Panc1 (cell line): ENCODE measurements at places on chromosomes 3 and 15. TPM values are rescaled to one million over a fixed set of nuclear protein-coding genes. Genes with fewer than 3 reads are reported as not detected.

Gene ARGFX
- total RNA-seq, result not detected

Gene ITPKA
- 6.3 TPM for total RNA-seq

Gene THPO
- not detected for total RNA-seq

Gene PATL2
- total RNA-seq, result 0.49 TPM

Gene DNAH12
- total RNA-seq, result 0.21 TPM

- no peak for DNase-seq
Observed at GRCh38 chr3:39407259-39407629, 724 bp downstream of the RPSA start.

GRCh38 chr15:45441686-45442085 lies 63.3 kb upstream of the GATM start:
- no peak for DNase-seq

GRCh38 chr3:174023421-174023820 lies 625.9 kb downstream of the NLGN1 start:
- no peak for DNase-seq

GRCh38 chr15:32990071-32990470 lies 204.4 kb downstream of the FMN1 start:
- no peak for DNase-seq

GRCh38 chr15:73359651-73360050 lies 9.1 kb downstream of the HCN4 start:
- no peak for DNase-seq

DNA sequence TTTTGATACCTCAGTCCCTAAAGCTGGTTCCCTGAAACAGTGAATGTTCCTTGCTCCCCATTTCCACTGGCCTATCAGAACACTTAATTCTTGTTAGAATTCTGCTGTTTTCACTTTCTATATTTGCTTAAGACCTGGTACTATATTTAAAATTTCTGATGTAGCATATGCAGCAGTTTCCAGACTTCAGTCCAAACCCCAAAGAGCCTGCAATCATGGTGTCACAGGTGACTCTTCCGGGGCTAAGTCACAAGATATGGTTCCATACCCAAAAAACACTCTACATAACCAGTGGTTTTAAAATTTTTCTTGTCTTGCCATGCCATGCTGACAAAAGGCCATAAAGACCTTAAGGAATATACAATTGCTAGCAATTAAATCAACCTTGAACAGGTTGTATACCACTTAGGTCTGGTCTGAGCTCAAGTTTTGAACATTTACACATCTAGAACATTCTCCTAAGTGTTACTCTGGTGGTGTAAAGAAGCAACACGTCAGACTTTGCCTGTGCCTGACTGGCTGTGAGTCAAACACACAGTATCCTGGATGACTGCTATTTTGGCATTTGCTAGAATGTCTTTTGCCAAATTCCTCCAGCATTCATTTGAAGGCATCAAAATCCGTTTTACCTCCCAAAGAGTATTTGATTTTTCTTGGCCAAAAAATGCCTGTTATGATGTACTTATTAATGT lies 160.0 kb downstream of the FRMD5 start:
- DNase-seq, result no peak

GRCh38 chr3:152076148-152076547 lies 192.6 kb upstream of the MBNL1 start:
- DNase-seq, result no peak

DNA sequence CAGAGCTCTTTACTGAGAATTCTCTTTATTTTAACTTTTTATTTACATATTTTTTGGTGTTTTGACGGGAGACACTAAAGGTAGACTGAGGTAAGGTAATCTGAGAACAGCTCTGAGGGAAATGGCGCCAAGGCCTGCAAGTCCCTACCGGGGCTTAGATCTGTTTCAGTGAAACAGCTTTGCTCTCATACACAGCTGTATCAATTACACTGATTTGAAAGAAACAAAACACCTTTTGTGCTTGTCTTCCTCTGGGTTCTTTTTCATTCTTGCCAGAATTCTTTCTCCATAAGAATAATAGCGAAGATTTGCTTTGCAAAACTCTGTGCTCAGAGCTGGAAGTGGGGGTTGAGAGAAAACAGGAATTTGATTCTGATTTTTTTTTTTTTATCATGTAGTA lies 79.5 kb upstream of the PEX5L start:
- DNase-seq, result no peak

- DNase-seq, result no peak
Observed at GRCh38 chr3:159236321-159236720, 434.5 kb downstream of the MFSD1 start.
